Activated CD4-positive, alpha-beta T cell treated with anti-CD3 and anti-CD28 coated beads for 48 hours (primary cell): ENCODE measurements at places on chromosomes 12 and 14.

- no peak for DNase-seq
Measured at GRCh38 chr14:95208598-95208997, 51.3 kb upstream of the DICER1 start.

DNA sequence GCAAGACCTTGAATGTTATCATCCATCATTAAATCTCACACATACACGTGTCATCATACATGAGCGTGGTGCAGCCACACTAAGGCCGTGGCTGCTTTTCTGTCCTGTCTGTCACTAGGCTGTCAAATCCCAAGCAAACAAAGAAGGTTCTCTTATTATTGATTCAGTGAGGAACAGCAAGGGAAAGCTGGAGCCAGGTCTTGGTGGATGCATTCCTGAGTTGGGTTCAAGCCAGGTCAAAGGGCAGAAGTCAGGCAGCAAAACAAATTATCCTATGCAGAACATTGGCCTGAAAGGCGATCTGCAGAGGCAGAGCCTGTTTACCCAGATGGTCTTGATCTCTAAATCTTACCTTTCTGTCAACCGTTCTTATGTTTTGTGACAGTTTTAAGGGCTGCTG, 252.3 kb downstream of the NEDD1 start:
- no peak for DNase-seq

DNA sequence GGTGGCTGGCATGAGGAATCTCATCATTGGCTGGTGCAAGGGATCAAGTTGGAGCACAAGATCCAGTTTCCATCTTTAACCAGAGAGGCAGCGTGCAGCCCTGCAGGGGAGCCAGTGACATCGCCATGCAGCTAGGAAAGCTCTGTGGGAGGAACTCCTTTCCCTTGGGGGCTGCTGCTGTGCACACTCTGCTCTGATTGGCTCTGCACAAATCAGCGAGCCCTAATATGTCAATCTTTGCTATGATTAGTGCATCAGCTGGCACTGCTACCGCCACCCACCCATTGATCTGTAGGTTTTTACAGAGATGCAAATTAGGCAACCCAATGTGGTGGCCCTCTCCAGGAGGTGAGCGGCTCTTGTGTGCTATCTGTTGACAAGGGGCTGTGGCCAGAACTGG, 262.6 kb downstream of the PCNX1 start:
- DNase-seq: no peak

GRCh38 chr12:111482462-111482861, 76.7 kb downstream of the SH2B3 start:
- DNase-seq: no peak

DNA sequence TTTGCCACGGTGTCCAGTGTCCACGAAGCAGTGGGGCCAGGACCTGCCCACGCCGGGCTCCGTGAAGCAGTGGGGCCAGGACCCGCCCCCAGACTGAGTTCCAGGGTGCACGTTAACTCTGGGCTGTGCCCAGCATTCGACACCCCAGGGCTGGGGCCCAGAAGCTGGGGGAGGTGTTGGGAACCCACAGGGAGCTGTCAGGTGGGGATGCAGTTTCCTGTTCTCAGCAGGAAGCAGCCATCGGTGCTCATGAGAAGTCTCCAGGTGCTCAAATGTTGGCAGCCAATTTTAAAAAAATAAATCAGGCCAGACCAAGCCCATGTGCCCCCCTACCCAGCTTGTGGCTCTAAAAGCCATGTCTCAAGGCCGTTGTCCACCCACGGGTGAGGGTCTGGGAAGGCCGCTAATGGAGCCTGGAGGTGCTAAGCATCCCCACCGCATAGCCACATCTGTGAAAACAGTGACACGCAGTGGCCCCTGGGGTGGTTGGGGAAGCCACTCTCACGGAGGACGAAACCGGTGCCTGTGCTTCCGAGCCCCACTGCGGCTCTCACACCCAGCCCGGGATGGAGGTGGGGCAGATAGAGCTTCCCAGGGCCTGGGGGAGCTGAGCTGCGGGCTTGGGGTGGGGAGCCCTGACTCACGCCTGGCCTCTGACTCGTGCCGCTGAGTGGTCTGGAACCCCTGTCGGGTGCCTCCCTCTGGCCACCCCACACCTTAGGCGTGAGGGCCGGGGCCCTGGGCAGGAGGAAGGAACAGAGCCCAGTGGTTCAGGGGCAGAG, 53.5 kb downstream of the FBRSL1 start:
- no peak for DNase-seq

GRCh38 chr12:64102339-64102738, 119.8 kb downstream of the KICS2 start:
- no peak for DNase-seq

DNA sequence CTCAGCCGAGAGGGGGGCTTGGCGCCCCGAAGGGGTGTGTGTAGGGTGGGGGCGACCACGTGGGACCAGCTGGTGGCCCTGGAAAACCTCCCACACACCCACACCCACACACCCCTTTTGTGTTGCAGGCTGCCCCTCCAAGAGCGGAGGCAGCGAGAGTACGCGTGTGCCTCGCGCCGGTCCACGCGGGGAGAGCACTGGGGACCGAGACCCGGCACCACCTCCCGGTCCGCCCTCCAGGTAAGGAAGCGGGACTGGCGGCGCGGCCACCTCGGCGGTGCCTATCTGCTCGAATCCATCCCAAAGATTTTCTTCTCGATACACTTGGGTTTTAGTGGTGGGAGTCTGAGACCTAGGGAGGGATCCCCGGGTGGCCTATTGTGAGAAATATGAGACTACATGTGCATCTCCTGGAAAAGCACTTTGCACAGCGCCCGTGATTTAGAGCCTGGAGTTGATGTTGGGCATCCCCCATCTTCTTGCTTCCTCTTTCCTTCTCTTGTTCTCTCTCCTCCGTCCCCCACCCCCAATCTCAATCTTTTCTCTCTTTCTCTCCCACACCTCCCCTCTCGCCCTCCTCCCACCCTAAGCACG, 393 bp downstream of the SYT1 start:
- no peak for DNase-seq

DNA sequence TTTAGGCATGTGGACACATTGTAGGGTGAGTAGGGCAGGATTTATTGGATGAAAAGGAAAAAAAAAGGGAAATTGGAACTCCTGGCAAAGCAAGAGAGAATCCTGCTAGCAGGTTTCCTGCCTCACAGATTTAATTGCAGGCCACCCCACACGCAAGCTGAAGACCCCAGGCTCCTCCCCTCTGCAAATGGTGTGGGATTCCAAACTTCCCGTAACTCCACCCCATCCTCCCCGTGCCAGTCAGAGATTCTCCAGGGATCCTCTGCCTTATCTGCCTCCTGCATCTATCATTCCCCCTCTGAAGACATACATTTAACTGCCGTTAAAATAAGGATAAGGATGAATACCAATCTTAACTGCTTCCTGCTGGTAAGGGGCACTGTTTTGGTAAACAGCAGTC, 249.8 kb upstream of the GARIN2 start:
- DNase-seq: no peak

DNA sequence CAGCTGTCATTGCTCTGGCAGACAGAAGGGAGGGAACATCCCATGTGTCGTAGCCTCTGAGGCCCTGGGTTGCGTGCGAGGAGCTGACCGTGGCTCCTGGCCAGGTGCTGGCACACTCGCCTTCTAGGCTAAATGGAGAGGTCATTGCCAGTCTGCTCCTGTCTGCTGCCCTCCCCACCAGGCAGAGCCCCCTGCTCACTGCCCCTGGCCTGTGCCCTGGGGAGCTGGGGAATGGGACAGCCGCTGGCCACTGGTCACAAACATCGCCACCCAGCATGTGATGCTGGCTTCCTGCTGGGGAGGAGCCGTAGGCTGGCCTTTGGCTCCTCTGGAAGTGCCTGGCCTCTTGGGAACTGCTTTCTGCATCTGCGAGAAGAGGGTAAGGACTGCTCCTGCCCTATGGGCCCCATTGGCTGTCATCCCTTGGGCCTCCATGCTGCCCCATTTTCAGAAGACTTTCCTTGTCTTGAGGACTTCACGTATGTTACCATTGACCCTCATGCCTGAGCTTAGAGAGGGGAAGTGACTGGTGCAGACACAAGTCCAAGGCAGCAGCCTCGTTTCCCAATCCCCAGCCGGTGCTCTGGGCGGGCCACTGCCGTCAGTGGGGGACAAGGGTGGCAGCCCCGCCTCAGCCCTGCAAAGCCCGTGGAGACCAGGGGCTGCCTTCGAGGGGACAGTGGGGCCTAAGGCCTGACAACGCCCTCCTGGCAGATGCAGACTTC, 2.0 kb upstream of the TNFAIP2 start:
- DNase-seq: no peak

DNA sequence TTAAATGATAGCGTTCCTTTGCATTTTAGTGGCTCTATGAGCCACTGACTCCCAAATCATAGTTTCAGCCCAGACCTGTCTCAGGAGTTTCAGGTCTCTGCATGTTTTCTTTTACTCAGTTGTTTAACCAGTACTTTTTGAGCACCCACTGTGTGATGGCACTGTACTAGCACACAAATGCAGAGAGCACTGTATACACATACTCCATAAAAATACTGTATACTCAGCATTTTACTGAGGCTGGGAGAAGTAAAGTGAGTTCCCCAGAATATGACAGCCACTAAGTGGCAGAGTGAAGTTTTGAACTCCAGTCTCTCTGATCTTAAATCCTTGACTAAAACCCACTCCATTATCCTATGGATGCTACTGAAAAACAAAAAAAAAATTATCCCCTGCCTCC, 76.0 kb upstream of the HSPB8 start:
- no peak for DNase-seq
